Fibroblast of lung (primary cell): ENCODE measurements at places on chromosomes 2 and 18.

- DNase-seq: no peak
Observed at GRCh38 chr2:106537791-106538191, 50.6 kb downstream of the CD8B2 start.

- DNase-seq: no peak
Observed at GRCh38 chr18:33472509-33472908, 32.0 kb upstream of the CCDC178 start.

- no peak for DNase-seq
Observed at GRCh38 chr2:84386336-84387040, 72.6 kb downstream of the SUCLG1 start.

DNA sequence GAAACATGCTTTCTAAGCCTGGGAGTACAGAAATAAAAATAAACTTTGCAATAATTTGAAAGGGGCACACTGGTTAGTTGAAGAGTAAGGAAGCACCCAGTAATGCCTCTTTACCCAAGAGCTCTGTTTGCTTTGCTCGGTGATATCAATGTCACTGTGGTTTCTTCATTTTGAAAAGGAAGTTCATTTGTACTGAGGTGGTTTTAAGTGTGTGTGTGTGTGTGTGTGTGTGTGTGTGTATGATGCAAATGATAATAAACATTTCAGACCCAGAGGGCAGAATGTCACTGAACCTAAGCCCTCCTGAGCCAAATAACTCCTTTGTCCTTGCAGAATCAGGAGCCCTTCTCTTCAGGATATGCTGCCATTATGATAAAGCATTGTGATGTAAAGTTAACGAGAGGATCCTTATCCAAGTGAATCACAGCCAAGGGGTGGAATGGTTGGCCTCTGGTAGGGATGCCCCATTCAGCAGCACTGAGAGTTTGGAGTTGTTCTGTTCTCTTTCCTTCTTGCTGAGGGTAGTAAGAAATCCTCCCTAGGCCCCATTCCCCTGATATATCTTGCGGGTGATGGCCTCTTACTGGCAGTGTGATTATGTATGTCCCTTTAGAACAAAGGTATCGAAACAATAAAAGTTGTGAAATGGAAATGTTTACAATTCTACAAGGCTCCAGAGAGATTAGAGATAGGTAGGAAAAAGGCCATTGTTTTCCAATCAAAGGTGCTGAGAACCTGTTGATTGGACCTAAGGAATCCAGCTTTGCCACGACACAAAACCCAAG is 7.6 kb downstream of the ITGA6 start:
- peak; percentile 40 for DNase-seq

- DNase-seq: no peak
Observed at GRCh38 chr2:239600001-239600593, 199.3 kb upstream of the HDAC4 start.

- no peak for DNase-seq
Observed at GRCh38 chr18:5942591-5942990, 47.3 kb upstream of the TMEM200C start.

- peak; percentile 96 for DNase-seq
Observed at GRCh38 chr18:58135183-58135641, 91.2 kb downstream of the NEDD4L start.

DNA sequence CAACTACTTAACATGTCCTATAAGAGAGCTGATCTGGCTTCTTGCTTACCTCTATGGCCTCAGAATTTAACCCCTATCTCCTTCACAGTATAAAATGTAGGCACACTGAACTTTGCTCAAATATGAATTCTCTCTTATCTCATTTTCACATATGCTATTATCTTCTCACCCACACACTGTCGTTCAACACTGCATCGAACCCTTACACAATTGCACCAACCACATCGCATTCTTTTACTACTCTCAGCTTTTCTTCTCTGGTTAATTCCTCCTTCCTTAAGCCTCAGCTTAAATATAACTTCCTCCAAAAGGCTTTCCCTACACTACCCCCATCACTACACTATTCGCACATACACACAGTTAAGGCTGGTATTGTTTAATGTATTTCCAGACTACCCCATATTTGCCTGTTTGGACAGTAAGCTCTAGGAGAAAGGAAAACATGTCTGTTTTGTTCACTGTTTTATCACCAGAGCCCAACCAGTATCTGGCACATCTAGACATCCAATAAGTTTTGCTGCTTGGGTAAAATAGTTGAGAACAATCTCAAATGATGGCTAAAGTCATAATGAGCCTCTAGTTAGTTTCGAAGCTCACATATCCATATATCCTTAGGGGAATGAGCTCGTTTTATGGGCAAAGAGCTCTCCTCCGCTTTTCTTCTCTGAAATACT is 47.7 kb downstream of the HIBCH start:
- no peak for DNase-seq

GRCh38 chr2:238019962-238020361 is 40.8 kb upstream of the SCLY start:
- no peak for DNase-seq

DNA sequence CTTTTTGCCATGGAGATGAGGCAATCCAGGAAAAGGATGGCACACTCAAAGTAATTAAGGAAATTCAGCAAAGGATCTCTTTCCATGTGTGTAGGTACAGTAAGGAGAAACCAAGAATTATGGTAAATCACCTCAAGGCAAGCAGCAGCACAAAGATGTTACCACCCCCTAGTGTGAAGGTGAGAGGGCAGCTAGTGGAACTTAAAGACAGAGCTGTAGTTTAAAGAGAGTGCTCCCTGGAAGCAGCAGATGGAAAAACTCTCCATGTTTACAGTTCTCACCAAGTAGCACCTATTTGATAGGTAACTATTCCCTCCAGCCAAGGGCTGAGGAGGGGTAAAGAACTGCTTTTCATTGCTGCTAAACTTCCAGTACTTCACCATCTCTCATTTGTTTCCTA is 860.4 kb upstream of the CRIM1 start:
- no peak for DNase-seq

DNA sequence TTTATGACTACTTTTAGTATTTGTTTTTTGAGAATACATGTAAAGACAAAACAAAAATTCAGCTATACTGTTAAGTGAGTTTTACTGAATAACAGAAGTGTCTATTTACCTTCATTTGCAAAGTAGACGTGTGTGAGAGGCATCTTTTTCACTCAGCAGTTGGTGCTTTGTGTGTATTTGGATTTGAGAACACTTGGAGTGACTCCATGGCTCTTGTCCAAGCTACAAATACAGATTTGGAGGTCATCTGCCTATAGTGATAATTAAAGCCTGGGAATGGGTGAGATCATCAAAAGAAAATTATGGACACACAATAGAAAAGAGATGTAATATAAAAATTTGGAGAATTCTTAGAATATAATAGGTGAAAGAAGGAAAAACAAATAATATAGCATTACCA is 6.2 kb downstream of the NAB1 start:
- DNase-seq: no peak

- peak; percentile 23 for DNase-seq
Observed at GRCh38 chr18:68263481-68263880, 451.4 kb downstream of the TMX3 start.

DNA sequence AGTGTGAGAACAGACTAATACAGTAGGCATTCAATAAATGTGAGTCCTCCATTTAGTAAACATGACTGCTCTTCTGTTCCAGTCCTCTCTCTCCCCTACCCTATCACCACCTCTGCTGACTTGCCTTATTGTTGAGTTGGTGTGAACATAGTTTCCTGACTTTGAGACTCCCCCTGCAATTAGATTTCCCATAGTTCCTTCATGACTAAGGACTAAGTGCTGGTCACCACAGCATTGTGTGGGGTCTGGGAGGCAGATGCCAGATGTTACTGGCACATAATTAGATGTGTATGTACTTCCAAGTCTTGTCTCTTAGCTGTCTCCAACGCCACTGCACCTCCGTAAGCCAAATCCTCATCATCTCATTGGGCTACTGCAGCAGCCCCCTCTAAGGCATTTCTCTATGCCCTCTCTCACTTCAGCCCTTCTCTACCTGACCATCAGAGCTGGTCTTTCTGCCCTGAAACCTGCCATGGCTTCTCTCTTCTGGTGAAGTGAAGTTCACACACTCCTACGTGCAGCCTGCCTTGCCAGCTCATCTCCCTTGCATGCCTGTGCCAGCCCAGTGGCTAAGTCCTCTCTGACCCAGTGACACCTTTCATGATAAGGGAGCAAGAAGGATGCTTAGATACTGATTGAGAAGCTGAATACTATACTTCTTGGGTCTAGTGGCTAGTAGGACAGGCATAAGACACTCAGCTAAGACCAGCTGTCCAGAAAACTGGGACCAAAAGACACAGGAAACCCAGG is 81.6 kb upstream of the ALPP start:
- peak; percentile 16 for DNase-seq

DNA sequence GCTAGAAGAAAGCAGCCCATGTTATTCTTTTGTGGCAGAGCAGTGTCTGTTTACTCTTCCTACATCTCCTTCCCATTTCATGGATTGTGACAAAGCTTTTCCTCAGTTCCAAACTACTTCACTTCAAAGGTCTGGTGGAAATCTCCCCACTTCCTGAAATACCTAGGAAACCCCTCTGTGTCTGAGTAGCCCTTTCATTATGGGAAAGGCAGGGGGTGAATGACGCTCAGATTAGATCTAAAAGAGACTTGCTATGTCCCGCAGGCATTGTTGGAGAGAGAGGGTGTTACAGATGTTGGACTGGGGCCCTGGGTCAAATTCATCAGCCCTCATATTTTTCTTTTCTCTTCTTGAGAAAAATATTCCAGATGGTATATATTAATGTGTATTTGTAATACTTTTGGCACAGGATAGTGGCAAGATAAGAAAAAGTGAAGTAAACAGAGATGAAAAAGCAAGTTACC is 675.0 kb downstream of the IRS1 start:
- peak; percentile 79 for DNase-seq

GRCh38 chr2:241895712-241896641 is 26.4 kb downstream of the RTP5 start:
- peak; percentile 26 for DNase-seq

- peak; percentile 79 for DNase-seq
Observed at GRCh38 chr2:40625849-40626248, 174.0 kb upstream of the SLC8A1 start.

- no peak for DNase-seq
Observed at GRCh38 chr2:238551091-238551490, 124.4 kb downstream of the ASB1 start.

DNA sequence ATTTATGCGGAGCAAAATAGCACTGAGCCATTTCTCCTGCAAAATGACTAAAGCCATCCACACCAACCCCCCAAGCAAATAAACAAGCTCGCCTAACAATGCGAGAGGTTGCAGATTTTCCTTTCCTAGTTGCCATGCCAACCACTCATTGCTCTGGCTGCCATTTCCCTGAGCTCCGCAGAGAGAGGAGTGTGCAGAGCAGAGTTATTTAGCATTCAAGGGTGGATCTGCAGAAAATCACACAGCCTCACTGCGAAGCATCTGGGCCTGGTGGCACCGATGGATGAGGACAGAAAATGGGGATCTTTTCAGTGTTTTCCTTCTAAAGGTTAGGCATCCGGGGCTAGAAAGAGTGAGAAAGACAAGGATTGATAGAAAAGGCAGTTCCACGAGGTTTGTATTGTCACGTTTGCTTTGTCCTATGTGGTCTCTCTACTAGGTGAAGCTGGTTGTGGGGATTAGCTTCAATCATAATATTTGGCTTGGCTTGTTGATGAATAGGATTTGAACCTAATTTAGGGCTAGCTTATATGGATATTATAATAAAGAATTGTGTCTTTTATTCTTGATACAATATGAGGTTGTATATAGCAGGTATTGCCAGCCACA is 110.2 kb upstream of the UNC80 start:
- peak; percentile 36 for DNase-seq

DNA sequence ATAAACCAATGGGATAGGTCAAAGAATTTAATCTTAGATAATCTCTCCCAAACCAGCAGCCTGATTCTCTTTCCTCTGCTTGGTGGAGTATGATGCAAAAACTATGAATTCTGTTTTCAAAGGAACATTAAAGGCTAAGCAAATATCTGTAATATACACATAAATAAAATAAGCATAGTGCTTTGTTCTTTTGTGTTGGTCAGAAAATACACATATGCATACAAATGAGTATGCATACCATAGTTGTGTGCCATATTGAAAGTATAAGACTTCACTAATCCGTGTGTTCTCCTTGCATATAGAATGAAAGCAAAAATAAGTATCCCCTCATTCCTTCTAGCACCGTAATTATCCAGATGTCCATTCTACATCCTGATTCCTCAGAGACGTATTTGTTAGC is 1949.7 kb upstream of the CELF4 start:
- DNase-seq: no peak

DNA sequence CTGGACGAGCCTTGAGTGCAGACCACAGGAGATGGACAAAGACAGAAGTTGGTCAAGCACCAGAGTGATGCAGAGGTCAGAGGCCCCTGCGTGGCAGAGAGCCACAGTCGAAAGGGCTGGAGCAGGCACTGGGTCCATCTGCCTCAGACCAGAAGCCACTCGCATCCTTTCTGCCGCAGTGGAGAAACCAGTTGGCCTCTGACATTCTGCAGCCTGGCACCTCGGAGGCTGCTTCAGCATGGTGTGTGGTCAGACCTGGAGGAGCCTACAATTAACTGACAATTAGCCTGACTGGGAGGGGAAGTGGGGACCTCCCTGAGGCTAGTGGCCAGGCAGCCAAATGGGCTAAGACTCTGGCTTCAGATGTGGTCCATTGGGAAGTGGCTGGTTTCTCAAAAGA is 111.1 kb downstream of the SGPP2 start:
- DNase-seq: no peak

DNA sequence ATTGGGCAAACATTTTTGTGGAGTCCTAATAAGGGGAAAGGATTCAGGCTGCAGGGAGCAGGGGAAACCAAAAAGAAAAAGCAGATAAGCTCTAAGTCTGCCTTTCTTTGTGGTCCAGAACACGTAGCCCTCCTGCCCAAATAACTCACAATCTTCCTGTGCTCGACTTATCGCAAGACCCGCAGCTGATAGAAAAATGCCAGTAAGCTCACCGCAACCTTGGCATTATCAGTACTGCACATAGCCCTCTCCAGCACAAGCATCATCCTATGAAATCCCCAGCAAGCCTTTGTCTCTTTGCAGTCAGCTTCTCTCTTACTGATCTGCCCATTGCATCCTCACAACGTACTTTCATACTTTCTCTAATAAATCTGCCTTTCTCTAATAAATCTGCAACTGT is 202.4 kb upstream of the HNRNPA3 start:
- no peak for DNase-seq

- no peak for DNase-seq
Observed at GRCh38 chr2:233320470-233320869, 12.9 kb downstream of the SAG start.

DNA sequence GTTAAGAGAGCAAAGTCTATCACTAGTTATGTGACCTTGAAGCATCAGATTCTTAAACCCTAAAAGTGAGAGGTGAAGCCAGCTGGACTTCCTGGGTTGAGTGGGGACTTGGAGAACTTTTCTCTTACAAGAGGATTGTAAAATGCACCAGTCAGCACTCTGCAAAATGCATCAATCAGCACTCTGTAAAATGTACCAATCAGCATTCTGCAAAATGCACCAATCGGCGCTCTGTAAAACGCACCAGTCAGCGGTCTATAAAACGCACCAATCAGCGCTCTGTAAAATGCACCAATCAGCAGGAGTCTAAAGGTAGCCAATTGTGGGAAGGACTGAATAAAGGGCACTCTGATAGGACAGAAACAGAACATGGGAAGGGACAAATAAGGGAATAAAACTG is 291.6 kb upstream of the FAM98A start:
- no peak for DNase-seq

GRCh38 chr2:215716956-215717355 is 281.1 kb upstream of the FN1 start:
- peak; percentile 54 for DNase-seq
